Fibroblast of skin of left biceps (primary cell): ENCODE measurements at places on chromosomes 4 and X.
A peak's percentile ranks its signal among the peaks of the same experiment; 100 is the strongest.

DNA sequence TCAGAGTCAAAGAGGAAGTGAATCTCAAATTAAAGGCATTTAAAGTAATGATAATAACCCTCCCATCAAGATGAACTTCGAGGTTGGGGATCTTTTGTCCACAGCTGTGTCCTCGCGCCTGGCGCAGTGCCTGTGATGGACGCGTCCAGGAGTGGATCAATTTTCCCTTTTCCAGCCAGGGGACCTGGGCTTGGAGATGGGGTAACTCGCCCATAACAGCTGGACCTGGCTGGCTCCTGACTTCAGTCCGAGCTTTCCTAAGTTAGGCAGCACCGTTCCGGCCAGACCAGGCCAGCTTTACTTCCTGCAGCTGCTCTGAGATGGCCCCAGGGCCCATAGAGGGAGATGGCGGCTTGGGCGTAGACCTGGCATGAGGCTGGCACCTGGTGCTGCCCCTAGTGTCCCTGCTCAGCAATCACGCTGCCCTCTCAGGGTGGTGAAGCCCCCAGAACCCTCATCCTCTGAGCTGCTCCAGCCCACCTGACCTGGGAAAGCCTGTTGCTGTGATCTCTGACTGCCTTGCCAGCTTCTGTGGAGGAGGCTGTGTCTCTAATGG lies 23.9 kb downstream of the ADRA2C start:
- DNase-seq: no peak

DNA sequence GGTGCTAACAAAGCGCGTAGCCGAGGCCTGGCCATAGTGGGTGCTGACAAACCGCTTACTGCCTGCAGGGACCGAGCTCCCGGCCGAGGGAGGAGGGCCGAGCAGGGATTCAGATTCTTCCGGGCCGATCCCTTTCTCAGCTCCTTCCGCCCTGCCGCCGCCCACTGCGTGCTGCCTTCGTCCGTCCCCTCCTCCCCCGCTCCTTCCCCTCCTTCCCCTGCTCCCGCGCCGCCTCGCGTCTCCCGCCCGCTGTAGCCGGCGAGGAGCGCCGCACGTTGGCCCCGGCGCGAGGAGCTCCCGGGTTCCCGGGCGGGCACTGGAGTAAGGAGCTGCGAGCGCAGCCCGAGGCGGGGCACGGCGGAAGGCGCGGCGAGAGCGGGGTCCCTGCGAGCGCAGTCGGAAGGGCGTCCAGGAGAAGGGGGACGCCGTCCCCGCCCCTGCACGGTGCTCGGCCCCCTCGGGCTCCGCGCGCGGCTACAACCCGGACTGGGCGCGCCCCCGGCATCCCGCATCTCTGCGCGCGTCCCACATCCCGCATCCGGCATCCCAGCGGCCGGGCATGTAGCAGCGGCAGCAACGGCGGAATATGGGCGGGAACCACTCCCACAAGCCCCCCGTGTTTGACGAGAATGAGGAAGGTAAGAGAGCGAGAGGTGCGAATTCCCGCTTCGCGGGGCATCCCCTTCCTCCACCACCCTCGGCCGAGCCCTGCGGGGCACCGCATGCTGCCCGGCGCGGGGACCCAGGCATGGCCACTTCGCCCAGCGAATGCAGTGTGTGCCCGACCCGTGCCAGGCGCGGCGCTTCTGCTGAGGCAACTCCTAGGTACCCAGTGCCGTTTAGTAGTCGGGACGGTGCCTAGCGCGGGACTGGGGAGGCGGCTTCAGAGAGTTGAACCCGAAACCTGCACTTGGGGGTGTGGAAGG lies at the start of gene STK32B:
TSS of gene STK32B (plus strand) at position 203 of the 926 bp plus-strand sequence.
- DNase-seq: peak; percentile 29

DNA sequence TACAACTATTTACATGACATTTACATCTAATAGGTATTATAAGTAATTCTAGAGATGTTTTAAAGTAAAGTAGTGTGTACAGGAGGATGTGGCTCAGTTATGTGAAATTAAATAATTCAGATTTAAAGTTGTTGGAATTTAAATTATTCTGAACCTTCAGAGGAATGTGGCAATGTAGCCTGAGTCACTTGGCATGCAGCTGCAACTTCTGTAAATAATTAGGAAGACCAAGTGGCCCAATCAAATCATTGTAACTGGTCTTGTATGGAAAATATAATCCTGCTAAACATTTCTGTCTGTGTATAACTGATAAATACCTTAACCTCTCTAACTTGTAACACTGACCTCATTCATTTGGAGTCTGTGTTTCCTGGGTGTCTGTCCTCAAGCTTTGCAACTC lies 828.9 kb downstream of the GLUD2 start:
- peak; percentile 65 for DNase-seq

- DNase-seq: no peak
Measured at GRCh38 chr4:48175328-48175727, 41.3 kb upstream of the TXK start.

DNA sequence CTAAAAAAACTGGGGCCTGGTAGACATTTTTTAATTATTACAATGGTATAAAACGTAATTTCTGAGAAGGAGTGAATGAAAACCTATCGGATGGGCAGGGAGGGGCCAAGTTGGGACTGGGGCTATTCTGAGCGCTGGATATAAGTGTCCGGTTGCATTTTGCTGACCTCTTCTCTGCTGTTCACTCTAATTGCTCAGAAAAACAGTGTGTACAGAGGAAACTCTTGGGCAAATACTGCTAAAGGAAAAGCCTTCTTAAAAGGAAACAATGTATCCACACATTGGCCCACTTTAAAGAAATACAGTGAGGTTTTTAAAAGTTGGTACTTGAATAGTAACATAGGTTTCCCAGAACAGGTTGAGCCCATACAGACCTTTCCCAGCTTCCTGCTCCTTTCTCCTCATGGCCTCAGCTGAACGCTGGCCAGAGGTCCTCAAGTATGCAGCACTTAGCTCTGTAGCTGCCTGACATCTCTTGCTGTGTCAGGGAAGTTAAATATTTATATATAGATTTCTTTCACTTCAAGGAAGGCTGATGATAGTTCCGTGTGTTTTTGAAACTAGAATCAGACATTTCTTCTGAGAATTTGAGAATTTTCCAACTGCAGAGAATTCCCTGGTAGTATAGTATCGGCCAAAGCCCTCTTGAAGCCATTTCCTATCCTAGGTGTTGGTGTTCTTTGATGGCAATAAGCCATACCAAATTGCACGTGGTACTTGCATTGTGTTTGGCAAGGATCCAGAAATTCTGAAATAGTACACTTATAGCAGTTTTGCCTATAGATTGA lies 97.1 kb upstream of the SLC4A4 start:
- DNase-seq: no peak

- no peak for DNase-seq
Measured at GRCh38 chr4:34148322-34148908, 2095.9 kb downstream of the ARAP2 start.

DNA sequence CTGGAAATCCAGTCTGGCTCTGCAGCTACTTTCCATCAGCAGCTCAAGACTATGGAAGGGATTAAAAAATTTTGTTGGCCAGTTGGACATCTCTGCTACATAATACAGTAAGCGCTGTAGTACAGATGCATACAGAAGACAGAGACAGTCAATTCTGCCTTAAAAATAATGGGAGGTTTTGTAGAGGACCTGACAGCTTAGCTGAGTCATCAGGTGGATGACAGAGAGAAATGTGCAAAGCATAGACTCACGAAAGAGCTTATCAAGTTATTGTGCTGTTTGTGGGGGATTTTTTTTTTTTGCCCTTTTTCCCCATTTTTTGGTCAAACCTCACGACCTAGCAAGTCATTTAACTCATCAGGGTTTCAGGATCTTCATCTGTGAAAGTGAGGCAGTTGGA lies 149.0 kb upstream of the SCML1 start:
- no peak for DNase-seq

- DNase-seq: no peak
Measured at GRCh38 chr4:187798385-187798784, 197.2 kb upstream of the ZFP42 start.

- DNase-seq: no peak
Measured at GRCh38 chr4:33890841-33891240, 2353.5 kb downstream of the ARAP2 start.

- no peak for DNase-seq
Measured at GRCh38 chr4:8131210-8131609, 27.4 kb downstream of the ABLIM2 start.

DNA sequence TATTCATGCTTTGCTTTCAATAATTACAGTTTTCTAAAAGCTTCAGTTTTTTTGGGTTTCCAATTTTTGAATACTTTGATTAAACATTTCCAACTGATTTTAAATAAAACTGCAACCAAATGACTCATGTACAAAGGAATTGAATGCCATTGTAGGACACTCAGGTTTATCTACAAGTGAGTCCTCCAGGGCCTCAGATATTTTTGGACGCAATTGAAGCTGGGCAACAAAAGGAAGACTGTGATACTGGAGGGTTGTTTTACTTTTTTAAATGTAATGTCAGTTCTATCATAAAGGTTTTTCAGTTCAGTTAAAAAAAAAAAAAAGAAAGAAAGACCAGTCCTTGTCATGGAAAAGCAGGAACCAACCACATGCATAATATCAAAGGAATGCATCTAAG lies 64.2 kb downstream of the MAGEA10 start:
- no peak for DNase-seq

DNA sequence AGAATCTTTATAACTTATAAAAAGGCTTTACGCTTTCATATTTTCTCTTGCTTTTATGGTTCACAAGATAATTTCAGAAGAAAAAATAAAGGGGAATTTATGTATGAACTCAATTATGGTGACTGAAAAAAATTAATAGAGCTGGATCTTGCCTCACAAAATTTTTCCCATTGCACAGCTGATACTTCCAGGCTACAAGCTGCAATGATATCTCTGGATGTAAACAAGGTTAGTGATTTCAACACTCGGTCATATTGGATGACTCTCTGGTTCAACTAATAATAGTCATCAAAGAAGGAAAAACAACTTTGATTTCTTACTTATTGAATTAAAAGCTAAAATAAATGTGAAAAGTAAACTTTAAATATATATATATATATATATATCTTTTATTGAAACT lies 868.0 kb downstream of the FAT4 start:
- DNase-seq: no peak

DNA sequence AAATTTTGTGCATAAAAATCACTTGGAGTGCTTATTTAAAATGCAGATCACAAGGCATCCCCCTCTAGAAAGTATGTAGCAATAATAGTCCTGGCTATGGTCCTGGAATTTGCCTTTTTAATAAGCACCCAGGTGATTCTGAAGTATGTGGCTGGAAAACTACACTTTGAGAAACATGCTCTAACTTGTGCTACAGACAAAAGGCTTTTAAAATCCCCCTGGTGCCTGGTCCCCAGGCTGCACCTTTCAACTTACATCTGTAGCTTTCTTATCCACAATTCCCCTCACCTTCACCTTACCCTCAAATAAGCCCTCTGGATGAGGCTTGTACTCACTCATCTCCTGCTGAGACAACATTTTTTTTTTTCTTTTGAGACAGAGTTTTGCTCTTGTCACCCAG lies 21.1 kb downstream of the ART3 start:
- no peak for DNase-seq

DNA sequence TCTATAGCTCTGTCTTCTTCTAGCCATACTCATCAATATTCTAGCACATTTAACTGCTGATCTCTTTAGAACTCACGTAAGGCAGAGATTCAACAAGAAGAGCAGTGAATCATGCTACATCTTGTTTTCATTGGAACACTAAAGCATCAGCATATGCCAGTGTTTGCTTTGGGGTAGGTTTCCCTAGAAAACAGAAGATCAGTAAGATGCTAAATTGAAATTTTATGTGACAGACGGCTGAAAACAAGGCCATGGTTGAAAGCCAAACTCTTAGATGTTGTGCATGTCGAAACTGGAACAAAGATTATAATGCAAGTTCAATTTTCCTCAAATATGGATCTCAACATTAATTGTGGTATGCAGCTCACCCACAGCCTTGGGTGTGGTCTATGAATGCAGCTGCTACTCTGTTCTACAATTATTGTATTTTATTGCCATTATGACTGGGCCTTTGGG lies 107.6 kb downstream of the PDLIM5 start:
- peak; percentile 49 for DNase-seq

GRCh38 chrX:152926923-152927322 lies 29.1 kb downstream of the ZNF185 start:
- DNase-seq: no peak

- DNase-seq: no peak
Measured at GRCh38 chr4:66855956-66856355, 689.3 kb downstream of the CENPC start.

DNA sequence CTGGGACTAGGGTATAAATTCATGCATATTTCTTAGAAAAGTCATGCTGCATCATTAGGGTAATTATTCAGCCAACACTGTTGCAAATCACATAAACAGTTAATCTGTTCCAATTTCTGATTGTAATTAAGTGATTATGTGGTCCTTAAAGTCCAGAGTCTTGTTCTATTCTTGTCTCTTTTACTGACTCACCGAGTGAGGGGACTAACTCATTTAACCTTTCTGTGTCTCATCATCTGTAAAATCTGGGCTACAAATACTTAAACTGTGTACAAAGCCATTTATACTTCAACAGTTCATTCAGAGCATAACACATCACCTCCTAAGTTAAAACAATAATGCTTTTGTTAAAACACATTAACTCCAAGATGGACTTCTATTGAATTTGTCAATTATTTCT lies 65.4 kb upstream of the KLHL13 start:
- no peak for DNase-seq

- DNase-seq: no peak
Measured at GRCh38 chr4:56863441-56864139, 42.1 kb upstream of the SPINK2 start.

DNA sequence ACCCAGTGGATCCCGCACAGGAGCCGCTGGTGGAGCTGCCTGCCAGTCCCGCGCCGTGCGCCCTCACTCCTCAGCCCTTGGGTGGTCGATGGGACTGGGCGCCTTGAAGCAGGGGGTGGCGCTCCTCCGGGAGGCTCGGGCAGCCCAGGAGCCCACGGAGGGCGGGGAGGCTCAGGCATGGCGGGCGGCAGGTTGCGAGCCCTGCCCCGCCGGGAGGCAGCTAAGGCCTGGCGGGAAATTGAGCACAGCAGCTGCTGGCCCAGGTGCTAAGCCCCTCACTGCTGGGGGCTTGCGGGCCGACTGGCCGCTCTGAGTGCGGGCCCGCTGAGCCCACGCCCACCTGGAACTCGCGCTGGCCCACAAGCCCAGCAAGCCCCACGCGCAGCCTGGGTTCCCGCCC lies 127.1 kb upstream of the TMEM164 start:
- no peak for DNase-seq

DNA sequence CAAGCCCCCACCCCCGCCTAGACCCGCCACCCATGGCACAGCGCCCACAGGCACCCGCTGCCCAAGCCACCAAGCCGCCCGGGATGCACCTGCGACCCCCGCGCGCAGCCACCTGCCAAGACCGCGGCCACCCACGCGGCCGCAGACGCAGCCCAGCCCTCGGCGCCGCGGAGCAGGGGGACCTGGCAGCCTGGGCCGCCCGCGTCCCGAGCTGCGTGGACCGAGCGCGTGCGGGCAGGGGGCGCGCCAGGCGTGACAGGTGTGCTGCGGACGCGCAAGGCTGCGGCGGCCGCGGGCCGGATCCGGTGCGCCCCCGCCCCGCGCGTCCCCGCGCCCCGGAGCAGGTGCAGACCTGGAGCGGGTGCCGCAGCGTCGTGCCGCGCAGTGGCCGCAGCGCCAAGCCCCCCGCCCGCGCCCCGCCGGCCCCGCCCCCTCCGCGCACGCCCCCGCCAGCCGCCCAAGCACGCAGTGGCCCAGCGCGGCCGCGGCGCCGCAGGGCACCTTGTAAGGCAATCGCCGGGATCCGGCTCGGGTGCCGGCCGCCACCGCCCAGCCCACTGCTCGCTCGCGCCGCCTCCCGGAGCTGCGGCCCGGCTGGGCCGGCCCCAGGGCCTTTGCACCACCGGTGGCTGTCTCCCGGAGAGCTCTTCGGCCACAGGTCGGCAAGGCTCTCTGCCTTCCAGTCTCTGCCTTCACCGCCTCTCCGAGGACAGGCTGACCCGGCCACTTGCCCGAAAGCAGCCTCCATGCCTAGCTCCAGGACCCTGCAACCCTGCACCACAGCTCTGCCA lies at the start of gene PNCK:
TSS of gene PNCK (minus strand) at position 386 of the 791 bp plus-strand sequence. CDS start 737 bp downstream, outside the sequence.
- DNase-seq: no peak
